ENCODE measurements at places on chromosomes 4 and X.

- no peak for DNase-seq
Observed at GRCh38 chr4:148077581-148077980, 345.7 kb downstream of the ARHGAP10 start.

DNA sequence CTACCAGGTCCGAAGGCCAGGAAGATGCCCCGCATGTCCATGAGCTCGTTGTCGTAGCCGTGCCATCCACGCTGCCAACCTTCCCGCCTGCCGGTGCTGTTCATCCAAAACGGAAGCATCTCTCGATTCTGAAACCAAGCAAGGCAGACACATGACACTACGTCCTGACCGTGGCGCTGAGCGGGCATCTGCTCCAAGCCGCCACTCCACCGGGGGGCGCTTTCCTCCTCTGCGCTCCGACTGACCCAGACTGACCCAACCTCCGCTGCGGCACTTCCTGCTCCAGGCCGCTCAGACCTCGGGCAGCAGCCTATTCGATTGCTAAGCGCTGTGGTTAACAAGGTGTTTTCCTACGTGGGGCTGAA is 120.5 kb downstream of the ENPP6 start:
- DNase-seq, result no peak

- no peak for DNase-seq
Observed at GRCh38 chrX:747176-747575, 116.6 kb downstream of the SHOX start.

DNA sequence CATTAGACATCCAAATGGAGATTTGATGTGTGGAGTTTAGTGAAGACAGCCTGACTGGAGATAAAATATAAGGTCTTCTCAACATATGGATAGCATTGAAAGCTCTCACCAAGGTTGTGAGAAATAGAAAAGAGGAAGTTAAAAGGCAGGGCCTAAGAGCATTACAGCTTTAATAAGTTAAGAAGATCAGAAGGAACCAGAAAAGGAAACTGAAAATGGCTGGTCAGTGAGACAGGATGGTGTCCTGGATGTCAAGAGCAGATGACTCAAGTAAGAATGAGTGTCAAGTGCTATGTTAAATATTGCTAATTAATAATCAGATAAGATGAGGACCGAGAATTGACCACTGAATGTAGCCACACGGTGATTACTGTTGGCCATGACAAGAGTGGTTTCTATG is 642.9 kb downstream of the STPG2 start:
- peak; percentile 23 for DNase-seq

DNA sequence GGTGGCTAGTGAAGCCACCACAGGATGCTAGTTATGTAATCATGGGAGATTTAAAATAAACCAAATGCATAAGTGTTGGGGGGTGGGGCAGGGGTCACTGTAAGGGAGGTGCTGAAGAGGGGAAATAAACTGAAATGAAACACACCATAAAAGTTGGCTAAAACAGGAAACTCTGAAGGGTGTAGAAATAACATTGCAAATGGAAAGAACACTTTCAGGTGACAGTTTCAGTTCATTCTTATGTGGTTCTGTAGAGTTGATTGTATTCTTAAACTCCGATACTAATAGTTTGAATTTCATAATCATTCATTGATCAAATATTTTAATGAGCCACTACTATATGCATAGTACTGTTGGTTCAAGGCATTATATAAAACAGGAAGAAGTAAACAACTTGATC is 80.1 kb downstream of the HDAC8 start:
- DNase-seq, result no peak

DNA sequence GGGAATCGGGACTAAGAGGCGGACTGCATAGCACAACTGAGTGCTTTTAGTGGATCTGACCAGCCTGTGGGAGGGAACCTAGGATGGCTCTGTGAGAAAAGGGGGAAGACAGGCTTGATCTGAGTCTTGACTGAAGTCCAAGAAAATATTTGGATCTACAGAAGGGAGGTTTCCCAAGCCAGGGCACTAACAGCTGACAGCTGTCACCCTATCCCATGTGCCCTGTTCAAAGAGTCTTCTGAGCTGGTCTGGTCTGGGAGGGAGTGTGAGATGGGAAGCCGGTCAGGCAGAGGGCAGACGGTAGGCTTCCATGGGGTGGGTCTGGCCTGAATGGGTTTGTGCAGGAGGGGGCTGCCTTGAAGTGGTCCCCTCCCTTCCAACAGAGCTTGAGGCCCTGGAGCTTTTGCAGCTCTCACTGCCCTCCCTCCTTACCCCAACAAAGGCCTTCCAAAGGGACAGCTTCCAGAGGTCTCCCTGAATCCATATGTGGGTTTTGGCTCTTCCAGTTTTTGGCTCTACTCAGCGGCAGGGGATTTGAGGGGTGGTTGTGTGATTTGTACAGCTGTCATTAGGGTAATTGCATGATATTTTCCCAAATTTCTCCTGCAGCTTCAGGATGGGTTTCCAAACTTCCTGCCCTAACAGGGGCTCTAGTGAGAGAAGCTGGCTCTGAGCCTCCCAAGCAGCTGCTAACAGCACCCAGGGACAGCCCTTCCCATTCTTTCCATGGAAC is 643.7 kb downstream of the BCOR start:
- no peak for DNase-seq

DNA sequence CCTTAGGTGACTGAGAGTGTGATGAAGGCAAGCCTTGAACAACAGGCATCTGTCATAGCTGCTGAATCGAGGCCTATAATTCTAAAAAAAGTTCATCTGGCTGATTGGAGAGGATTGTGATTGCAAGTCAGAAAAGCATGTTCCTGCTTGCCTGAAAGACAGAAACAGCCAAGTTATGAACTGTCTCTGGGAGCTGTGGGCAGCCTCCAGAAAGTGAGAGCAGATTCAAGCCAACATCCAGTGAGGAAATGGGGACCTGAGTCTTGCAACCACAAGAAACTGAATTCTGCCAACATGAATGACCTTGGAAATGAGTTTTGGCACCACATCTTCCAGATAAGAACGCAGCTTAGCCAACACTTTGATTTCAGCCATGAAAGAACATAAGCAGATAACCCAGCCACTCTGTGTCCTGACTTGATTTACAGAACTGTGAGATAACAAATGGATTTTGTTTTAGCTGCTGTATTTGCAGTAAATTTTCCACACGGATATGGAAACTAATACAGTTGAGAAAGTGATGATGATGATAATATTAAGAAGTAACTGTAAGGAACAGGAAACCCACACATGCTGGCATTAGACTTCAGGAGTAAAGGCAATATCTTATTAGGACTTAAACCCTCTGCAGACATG is 240.3 kb upstream of the NDST3 start:
- DNase-seq, result no peak

DNA sequence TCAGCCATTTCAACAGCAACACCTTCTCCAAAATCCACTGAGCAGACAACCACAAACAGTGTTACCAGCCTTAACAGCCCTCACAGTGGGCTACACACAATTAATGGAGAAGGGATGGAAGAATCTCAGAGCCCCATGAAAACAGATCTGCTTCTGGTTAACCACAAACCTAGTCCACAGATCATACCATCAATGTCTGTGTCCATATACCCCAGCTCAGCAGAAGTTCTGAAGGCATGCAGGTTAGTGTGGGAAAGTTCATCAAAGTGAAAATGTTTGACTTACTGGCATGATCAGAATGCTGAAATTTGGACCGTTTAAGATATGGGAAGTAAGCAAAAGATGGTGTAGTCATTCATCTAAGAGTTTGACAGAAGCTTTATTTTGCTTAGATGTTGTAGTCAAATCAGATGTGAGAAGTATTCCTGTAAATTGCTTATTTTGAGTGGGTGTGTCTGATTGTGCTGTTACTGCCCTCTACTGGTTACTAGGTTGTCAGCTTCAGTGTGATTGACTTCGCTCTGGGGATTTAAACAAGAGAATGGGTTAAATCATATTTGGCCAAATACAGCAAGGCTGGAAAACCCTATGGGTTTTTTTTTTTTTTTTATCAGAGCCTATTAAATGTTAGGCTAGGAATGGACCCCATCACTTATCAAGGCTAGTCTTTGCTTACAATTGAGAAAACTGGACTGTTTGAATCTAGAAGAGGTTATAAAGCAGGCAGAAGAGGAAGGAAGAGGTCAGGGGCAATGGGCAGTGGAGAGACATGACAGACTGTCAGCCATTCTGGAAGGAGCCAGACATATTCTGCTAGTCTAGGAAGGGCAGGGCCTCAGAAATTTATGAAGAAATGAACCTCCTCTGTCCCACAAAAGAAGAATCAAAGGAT is 130.3 kb downstream of the DIPK2B start:
- DNase-seq, result peak; percentile 45

DNA sequence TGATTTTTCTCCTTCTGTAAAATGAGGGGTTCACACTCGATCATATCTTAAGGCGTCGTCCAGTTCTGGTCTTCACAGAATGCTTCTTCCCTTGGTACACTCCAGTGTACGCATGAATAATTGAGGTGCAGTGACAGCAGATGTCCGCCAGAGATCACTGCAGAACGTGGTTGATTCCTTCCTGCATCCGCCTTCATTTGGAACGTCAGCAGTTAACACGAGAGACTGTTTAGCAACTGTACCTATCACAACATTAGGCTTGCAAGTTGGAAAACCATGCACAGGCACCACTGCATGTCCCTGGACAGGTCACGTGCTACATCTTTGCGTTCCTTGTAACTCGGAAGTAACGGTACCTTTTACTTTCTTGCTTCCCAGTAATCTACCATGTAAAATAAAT is 66.0 kb upstream of the GEMIN8 start:
- peak; percentile 4 for DNase-seq

Measured in GM12878 (cell line).